ENCODE measurements at places on chromosomes 13 and 19.

GRCh38 chr13:49635599-49636433, 7.5 kb downstream of the ARL11 start:
- peak; percentile 14 for DNase-seq

DNA sequence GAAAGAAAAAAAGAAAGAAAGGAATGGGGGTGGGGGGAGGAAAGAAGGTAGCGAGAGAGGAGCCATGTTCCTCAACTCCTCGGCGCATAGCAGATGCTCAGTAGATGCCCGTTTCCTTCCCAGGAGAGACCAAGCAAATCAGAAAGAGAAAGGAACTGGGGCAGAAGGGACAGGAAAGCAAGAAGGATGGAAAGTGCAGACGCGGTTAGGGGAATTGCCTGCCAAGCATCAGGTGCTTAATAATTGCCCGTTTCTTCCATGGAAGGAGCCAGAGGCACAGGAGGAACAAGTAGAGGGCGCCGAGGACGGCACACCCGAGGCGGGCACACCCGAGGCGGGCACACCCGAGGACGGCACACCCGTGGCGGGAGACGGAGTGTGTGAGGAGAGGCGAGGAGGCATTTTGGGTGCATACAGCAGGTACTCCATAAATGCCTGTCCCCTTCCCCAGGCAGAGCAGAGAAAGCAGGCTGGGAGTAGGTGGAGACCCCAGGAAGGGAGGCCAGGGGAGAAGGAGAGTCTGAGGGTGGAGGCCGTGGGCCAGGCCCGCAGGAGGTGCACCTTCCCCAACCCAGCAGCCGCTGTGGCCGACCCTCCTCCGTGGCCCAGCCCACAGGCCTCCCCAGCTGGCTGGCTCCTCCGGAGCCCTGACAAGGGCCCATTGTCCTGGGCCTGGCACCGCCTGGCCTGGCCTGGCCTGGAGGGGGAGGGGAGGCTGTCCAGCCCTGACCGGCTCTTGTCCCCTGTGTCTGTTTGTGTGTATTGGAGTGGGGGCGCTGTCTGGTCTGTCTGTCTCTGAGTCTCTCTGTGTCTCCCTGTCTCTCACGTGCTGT, 14.6 kb downstream of the JOSD2 start:
- no peak for DNase-seq

- DNase-seq, result peak; percentile 99
Measured at GRCh38 chr19:8355631-8356402, 8.1 kb upstream of the ANGPTL4 start.

GRCh38 chr19:34325981-34326787, 38.8 kb upstream of the GPI start:
- no peak for DNase-seq

DNA sequence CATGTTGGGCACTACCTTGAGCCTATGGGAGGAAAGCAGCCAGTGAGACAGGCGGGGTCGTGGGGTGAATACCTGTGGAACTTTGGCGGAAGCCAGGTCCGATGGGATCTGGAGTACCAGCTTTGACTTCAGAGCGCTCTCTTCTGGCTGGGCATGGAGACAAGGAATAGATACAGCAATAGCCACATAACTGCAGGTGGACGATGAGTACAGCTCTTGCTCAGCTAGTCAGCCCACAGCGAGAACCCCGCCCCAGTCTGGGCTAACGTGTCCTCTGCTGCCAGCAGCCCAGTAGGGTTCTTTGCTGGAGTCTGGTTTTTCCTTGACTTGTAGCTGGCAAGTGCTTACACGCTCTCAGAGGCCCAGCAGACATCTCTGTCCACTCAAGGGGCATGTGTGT, 83.4 kb downstream of the SIPA1L3 start:
- no peak for DNase-seq

- DNase-seq, result peak; percentile 60
Measured at GRCh38 chr13:51286135-51287002, 53.1 kb upstream of the SERPINE3 start.

DNA sequence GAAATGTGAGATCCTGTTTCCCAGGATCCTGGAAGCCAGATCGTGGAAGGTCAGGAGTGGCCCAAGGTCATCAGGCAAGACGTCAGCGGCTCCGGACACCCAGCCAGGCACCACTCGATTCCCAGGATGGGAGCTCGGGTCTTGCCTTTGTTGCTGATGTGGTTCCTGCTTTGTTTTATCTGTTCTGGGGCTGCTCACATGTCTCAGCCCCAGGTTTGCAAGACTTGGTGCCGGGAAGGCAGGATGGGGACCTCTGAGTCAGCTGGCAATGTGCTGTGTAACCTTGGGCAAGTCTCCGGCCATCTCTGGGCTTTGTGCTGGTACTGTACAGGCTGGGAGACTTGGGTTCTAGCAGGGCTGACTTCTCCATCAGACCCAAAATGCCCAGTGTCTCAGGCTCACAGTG, 1.4 kb upstream of the FCHO1 start:
- DNase-seq, result no peak

- no peak for DNase-seq
Measured at GRCh38 chr13:85841427-85841826, 42.2 kb upstream of the SLITRK6 start.

DNA sequence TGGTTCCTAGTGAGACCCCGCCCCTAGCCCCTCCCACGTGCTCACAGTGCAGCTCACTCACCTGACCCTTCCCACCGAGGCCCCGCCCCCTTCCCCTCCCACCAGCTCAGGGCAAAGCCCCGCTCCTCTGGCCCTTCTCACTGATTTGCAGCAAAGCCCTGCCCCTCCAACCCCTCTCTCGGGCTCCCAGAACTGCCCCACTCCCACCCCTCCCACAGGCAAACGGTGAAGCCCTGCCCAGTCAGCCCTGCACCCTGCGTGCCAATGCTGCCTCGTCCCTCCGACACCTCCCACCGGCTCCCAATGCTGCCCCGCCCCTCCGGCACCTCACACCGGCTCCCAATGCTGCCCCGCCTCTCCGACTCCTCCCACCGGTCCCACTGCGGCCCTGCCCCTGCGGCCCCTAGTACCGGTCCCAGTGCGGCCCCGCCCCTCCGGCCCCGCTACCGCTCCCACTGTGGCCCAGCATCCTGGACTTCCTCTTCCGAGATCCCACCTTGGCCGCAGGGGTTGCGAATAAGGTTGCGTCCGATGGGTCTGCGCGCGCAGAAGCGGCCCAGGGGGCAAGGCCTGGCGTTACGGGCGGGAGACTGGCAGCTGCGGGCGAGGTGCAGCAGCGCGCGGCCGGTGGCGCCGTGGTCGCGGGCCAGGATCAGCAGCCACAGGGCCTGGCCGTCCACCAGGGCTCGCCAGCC, 834 bp downstream of the FBXO27 start:
- DNase-seq, result peak; percentile 40

GRCh38 chr19:30762651-30763050, 390.5 kb downstream of the ZNF536 start:
- no peak for DNase-seq

DNA sequence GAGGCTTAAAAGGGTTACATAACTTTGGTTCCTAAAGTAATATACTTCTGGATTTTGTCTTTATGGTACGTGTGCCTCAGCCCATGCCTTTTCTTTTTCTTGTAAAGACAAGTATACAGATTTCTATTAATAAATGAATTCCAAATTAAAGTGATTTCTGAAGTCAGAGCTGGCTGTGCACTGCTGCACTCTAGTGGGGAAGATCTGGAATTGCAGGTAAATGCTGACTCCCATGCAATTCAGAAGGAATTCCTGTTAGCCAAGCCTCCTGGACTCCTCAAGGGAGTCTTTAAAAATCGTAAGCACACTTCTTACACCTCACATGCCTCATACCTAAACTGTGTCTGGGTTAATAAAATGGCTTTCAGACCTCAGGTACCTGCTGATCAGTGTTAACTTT, 118.4 kb upstream of the SLC7A1 start:
- DNase-seq, result peak; percentile 14

DNA sequence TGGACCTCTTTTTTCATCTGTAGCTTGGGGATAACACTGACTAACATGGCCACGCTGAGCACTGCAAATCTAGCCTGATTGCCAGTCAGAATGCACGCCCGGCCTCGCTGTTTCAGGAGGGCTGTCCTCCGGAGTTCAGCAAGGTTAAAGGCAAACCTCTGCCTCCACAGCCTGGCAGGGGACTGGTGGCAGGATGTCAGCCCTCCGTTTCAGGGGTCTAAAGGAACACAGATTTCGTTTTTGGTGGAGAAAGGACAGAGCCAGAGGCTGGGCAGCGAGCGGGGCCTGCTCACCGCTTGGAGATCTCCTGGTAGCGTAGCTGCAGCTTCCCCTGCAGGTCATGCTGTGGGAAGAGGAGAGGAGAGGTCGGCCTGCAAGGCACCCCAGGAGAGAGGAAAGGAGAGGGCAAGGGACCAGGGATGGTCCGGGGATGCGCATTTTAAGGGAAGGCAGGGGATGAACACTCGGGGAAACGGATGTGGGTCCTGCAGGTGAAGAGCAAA, 560 bp downstream of the NDUFA7 start:
- no peak for DNase-seq

- DNase-seq, result peak; percentile 83
Measured at GRCh38 chr19:17762505-17763229, 11.4 kb downstream of the FCHO1 start.

- DNase-seq, result no peak
Measured at GRCh38 chr19:11418094-11418548, 993 bp downstream of the RGL3 start.

- no peak for DNase-seq
Measured at GRCh38 chr13:48486362-48486761, 46.5 kb downstream of the RCBTB2 start.

DNA sequence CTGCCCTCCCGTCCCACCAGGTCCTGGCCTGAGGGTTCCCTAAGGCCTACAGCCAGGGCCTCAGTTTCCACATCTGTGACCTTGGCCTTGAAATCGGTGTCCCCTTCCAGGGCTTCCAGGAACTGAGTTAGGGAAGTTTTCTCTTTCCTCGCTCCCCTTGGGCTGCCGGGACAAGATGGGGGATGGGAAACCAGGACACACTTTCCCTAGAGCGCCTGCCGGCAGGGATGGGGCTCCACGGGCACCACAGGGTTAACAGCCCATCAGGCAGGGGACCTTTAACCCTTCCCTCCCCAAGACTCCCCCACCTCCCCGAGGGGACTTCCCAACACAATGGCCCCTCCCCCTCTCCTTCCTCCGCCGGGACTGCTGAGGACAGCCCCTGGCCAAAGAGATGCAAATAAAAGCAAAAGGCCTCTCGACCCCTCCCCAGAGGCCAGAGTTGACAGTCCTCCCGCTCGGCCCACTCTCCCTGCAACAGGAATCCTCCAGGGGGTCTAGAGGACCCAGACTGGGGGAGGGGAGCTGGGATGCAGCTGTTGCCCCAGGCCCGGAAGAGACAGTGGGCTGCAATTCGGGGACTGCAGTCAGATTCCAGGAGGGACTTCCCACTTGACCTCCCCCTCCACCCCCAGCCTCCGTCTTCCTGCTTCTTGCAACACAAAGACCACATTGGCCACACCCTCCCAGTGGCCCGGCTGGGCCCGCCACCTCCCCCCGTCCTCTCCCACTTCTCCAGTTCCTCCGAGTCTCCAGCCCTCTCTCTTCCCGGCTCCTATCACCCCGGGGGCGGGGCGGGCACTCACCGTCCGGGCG, 3.4 kb downstream of the BBC3 start:
- peak; percentile 90 for DNase-seq

DNA sequence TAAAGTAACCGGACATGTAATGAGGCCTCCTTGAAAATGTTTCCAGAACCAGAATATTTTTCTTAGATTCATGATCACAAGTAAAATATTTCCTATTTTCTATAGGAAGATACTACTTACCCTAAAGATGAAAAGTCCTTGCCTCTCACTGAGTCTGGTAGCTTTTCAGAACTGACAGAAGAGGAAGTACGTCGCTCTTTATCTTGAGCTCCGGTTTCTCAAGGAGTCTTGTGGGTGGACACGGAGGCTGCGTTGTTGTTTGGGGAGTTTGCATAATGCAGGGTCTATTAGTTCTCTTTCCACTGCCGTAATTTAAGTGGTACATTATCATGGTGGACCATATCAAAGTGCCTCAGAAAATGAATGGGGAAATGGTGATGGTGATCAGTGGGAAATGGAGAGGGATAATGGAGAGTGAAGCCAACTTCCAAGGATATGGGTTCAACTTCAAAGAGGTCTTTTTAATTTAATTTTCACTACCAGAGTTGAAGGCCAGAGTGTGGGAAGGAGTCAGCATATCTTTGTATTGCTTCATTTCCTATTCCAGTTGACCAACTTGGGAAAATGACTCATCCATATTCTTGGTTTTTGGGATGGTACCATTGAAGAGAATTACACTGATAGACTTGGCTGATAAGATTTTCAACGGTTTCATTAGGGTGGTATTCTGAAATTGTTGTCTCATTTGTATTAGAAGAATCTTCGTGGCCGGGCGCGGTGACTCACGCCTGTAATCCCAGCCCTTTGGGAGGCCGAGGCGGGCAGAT, 23.4 kb downstream of the MBD3L2B start:
- no peak for DNase-seq

Measured in brain microvascular endothelial cell (primary cell).